ENCODE measurements at places on chromosomes 5 and 9.

- H3K27ac ChIP-seq, result no peak overlapping the region
- no peak overlapping the region for H3K4me3 ChIP-seq
- H3K36me3 ChIP-seq, result no peaks in the 10 kb centered on the region
- peak; percentile 89 for DNase-seq
- peaks cover 10% of the 10 kb centered on the region for H3K27me3 ChIP-seq
These were observed 66.5 kb upstream of the HSPA9 start for GRCh38 chr5:138641547-138642298.

GRCh38 chr5:51194671-51195070 lies 188.6 kb upstream of the ISL1 start:
- no peak overlapping the region for H3K4me3 ChIP-seq
- H3K36me3 ChIP-seq, result no peaks in the 10 kb centered on the region
- no peak for DNase-seq
- H3K4me1 ChIP-seq, result no peaks in the 10 kb centered on the region
- H3K27me3 ChIP-seq, result no peaks in the 10 kb centered on the region

DNA sequence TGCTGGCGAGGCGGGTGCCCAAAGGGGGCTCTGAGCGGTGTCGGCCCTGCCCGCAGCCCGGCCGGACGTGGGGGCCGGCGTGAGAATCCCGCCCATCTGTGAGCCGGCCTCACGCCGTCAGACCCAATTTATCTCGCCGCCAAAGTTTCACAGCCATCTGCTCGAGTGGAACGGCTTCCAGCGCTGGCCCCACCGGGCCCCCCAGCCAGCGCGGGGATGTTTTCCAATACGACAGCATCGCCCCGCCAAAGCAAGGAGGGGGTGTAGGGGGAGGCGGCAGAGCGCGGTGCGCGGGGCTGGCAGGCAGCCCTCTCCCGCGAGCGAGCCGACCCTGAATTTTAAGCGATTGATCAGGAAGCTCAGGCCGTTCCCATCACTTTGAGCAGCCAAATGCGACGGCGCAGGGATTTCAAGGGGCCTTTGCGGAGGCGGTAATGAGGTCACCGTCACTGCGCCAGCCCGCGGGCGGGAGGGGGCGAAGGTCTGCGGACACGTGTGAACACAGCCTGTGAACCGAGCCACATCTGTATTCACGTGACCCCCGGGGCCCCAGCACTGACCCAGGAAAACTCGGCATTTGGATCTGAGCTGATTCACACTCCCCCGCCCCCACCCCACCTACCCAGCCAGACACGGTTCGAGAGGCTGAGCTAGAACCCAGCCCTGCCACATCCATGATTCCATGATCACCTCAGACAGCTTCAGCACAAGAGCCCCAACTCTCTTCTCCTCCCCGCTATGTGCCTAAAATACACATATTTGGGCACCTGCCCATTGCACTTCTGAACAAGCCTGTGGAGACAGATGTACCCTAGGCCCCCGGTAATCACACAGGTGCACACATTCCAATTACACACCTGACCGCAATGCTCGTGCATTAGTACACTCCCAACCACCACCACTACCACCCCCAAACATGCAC lies 47.8 kb upstream of the PSD2 start:
- no peaks in the 10 kb centered on the region for H3K27me3 ChIP-seq
- peak overlapping the region; percentile 99 for H3K27ac ChIP-seq
- no peak for DNase-seq

GRCh38 chr5:168529374-168530234 lies 499 bp downstream of the FBLL1 start:
- peaks cover 15% of the 10 kb centered on the region for H3K4me1 ChIP-seq
- no peaks in the 10 kb centered on the region for H3K36me3 ChIP-seq
- H3K27me3 ChIP-seq, result no peaks in the 10 kb centered on the region
- H3K27ac ChIP-seq, result no peak overlapping the region
- no peak for DNase-seq
- H3K4me3 ChIP-seq, result peak overlapping the region; percentile 71

DNA sequence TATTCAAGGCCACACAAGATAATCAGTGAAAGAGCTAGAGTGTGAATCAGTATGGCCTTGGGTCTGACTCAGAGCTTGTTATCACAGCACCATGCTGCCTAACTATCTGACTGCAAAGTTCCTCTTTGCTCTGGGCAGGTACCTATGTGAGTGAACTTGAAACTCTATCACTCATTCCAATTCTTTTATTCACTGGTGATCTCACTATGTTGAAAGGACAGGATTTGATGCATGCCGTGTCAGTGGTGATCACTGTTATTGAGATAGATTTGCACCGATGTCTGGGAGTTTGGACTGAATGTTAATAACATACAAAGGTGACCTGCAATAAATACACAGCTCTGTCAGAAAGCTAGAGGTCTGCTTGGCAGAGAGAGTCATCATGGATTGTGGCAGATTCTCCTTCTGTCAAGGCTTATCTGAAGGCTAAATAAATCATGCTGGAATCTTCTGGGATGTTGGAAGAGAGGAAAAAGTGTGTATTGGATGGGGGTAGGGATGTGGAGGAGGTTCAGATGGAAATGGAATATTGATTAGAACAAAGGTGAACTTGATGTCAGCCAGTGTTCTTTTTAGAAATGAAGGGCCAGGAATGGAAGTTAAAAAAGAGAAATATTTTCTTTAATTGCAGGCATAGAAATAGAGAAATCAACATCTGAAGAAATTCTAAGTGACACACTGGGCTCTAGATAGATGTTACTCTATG lies 91.8 kb upstream of the TNC start:
- no peak for DNase-seq
- no peak overlapping the region for H3K27ac ChIP-seq
- no peak overlapping the region for H3K4me3 ChIP-seq
- no peaks in the 10 kb centered on the region for H3K27me3 ChIP-seq
- H3K4me1 ChIP-seq, result peaks cover 33% of the 10 kb centered on the region

GRCh38 chr5:31416547-31416946 lies 115.3 kb downstream of the DROSHA start:
- DNase-seq, result no peak
- no peak overlapping the region for H3K4me3 ChIP-seq
- peaks cover 23% of the 10 kb centered on the region for H3K4me1 ChIP-seq
- H3K27ac ChIP-seq, result no peak overlapping the region
- no peaks in the 10 kb centered on the region for H3K27me3 ChIP-seq

- no peak for DNase-seq
- no peaks in the 10 kb centered on the region for H3K27me3 ChIP-seq
- H3K36me3 ChIP-seq, result peaks cover 18% of the 10 kb centered on the region
- H3K4me1 ChIP-seq, result peaks cover 79% of the 10 kb centered on the region
- H3K4me3 ChIP-seq, result peak overlapping the region; percentile 97
These were observed 637 bp upstream of the SMC5 start for GRCh38 chr9:70257991-70258691.

DNA sequence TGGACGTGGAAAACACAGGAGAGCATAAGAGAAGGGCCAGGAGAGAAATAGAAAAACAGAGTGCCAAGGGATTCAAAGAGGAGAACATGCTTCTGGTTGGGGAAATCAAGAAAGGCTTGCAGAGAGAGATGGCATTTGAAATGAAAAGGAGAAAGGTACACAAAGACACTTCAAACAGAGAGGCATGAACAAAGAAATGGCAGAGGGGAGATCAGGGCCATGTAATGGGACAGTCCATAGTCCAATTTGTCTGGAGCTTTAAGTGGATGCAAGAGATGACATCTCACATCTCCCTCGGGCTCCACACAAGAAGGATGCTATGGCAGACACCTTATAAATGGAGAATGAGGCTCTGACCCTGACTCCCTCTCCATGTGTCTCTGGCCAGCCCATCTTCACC lies 331.1 kb downstream of the MLLT3 start:
- no peak overlapping the region for H3K27ac ChIP-seq
- H3K27me3 ChIP-seq, result no peaks in the 10 kb centered on the region
- no peaks in the 10 kb centered on the region for H3K36me3 ChIP-seq
- H3K4me3 ChIP-seq, result no peak overlapping the region

- H3K27me3 ChIP-seq, result no peaks in the 10 kb centered on the region
- peak overlapping the region; percentile 29 for H3K27ac ChIP-seq
- H3K4me1 ChIP-seq, result peaks cover 58% of the 10 kb centered on the region
- no peak for DNase-seq
These were observed 14.6 kb downstream of the DAPK1 start for GRCh38 chr9:87512311-87512710.

- peaks cover 10% of the 10 kb centered on the region for H3K27me3 ChIP-seq
- no peaks in the 10 kb centered on the region for H3K36me3 ChIP-seq
- H3K27ac ChIP-seq, result no peak overlapping the region
- H3K4me3 ChIP-seq, result no peak overlapping the region
- H3K4me1 ChIP-seq, result no peaks in the 10 kb centered on the region
- no peak for DNase-seq
These were observed 330.0 kb downstream of the ARRDC3 start for GRCh38 chr5:91052977-91053740.

DNA sequence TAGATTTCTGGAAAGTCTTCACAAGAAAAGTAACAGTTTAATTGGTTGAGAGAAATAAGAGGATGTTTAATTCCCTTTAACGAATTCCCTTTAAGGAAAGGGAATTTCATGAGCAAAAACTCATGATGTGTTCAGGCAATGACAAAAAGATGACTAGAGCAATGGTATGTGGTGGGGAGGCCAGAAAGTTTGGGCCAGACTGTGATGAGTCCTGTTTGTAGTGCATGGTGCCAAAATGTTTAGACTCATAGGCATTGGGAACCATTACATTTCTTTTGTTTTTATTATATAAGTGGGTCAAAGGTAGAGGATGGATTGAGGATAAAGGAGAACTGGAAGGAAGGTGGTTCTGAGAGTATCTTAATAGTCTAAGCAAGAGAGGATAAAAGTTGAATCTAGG lies 10.9 kb downstream of the CNTRL start:
- H3K27ac ChIP-seq, result no peak overlapping the region
- H3K27me3 ChIP-seq, result no peaks in the 10 kb centered on the region
- H3K36me3 ChIP-seq, result peaks cover 6% of the 10 kb centered on the region
- H3K4me3 ChIP-seq, result no peak overlapping the region
- no peak for DNase-seq

GRCh38 chr9:135962696-135963307 lies 1.6 kb upstream of the UBAC1 start:
- H3K27me3 ChIP-seq, result peaks cover 17% of the 10 kb centered on the region
- no peak overlapping the region for H3K4me3 ChIP-seq
- no peak overlapping the region for H3K27ac ChIP-seq

DNA sequence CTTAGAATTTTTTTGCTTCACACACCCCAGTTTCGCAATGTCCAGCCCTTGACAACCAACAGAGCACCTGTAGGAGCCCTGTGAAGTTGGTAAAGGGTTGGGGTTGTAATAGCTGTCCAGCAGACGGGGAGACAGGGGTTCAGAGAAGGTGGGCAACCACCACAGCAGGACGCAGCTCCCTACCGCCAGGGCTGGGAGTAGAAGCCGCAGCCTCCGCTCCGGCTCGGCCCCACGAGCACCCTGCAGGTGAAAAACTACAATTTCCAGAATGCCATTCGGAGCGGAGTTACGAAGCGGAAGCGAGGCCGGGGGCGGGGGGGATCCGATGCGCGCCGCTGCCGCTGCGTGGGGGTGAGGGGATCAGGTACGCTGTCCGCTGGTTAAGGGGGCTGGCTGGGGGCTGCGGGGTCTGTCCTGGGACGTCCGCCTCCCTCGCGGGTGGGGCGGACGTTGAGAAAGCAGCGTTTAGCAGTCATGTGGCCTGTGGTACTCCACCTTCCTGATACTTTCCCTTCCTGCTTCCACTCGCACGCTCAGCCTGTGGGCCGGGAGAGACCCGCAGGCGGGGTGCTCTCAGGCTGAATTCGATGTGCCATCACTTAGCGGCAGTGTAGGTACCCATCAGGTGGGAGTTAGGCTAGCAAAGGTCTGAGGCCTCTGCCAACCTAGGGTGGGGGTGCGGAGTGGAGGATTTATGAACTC lies at the start of gene TRMT10B:
TRMT10B (plus strand) TSS at position 317 of the 702 bp plus-strand sequence. CDS start 8,127 bp downstream, outside the sequence.
- peaks cover 10% of the 10 kb centered on the region for H3K4me1 ChIP-seq
- H3K36me3 ChIP-seq, result peaks cover 6% of the 10 kb centered on the region
- peak within 1 kb of the TSS; percentile 99 for H3K4me3 ChIP-seq
- peak within 1 kb of the TSS; percentile 97 for H3K27ac ChIP-seq
- peaks cover 3% of the 10 kb centered on the region for H3K27me3 ChIP-seq
- DNase-seq, result peak; percentile 89

DNA sequence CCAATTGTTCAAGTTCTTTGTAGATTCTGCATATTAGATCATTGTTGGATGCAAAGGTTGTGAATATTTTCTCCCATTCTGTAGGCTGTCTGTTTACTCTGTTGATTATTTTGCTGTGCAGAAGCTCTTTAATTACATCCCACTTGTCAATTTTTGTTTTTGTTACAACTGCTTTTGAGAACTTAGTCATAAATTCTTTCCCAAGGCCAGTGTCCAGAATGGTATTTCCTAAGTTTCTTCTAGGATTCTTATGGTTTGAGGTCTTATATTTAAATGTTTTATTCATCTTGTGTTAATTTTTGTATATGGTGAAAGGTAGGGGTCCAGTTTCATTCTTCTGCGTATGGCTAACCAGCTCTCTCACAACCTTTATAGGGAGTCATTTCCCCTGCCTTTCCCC lies 116.5 kb downstream of the CPLANE1 start:
- H3K4me3 ChIP-seq, result no peak overlapping the region
- H3K27ac ChIP-seq, result no peak overlapping the region
- H3K36me3 ChIP-seq, result peaks cover 59% of the 10 kb centered on the region
- H3K27me3 ChIP-seq, result no peaks in the 10 kb centered on the region

DNA sequence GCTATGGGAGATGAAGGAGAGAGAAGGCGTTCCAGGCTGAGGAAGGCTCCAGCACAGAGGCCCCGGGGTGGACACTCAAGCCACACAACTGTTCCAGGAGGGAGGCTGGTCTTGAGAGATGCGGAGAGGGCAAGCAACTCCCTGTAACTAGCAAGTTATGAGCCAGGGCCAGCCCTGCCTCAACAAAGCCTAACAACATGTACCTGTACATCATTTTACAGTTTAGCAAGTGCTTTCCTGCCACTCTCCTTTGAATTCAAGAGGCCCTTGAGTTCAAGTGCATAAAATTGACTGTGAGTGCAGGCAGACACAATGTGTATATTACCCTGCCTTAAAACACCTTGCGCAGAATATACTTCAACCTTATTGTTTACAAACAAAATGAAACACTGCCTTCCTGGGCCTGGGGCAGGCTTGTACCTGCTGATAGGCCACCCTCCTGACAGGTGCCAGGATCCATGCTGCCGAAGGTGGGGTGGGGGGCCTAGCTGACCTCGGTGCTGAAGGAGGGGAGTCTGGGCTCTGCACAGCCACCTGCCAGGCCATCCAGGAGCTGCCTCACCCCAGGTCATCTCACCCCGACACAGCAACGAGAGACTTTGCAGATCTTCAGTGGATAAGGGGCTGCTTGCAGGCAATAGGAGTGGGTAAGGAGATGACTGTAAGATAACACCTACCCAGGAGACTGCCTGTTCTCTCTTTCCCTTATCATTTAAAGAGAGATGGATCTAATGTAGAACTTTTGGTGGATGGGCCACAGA lies 80.0 kb downstream of the PPARGC1B start:
- H3K4me3 ChIP-seq, result no peak overlapping the region
- no peak for DNase-seq
- H3K27ac ChIP-seq, result no peak overlapping the region
- no peaks in the 10 kb centered on the region for H3K36me3 ChIP-seq

GRCh38 chr9:134712926-134713325 lies 71.3 kb downstream of the COL5A1 start:
- peak overlapping the region; percentile 76 for H3K27ac ChIP-seq
- no peak for DNase-seq
- H3K27me3 ChIP-seq, result no peaks in the 10 kb centered on the region
- H3K4me1 ChIP-seq, result peaks cover 43% of the 10 kb centered on the region
- H3K36me3 ChIP-seq, result peaks cover 32% of the 10 kb centered on the region
